ENCODE measurements at places on chromosomes 16 and 17.
A peak's percentile ranks its signal among the peaks of the same experiment; 100 is the strongest.

DNA sequence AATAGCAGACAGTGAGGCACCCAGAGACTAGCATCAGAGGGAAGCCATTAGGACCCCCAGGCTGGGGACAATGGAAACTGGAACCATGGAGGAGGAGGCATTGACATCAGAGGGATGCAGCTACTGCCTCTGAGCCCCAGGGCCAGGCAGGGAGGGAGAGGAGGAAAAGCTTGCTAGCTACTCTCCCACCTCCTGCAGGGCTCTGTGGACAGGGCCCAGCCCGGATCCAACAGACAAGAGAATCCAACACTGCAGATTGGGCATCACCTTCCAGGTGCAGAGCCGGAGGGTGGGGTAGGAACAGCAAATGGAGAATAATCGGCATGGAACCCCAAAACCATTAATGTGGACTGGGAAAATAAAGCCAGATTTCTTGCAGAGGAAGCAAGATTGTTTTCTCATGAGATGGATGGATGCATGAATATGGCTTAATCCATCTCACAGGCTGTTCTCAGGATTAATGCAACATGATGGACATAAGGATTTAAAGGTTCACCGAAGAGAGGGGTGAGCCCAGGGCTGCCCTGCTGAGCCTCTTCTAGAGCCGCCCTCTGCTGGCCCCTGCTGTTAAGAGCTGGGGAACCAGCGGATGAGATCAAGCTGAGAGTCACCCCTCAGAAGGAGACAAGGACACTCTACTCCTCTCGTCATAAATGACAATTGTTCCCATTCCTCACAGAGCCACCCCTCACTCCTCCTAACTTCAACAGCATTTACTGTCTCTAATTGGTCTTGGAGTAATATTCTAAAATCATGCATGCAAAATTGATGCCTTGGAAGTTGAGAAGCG, 48.8 kb downstream of the DNAH3 start:
- no peak for DNase-seq

- DNase-seq, result no peak
These were observed 408.0 kb downstream of the UTP18 start for GRCh38 chr17:51668155-51668962.

GRCh38 chr16:73049091-73049490, 1.2 kb upstream of the ZFHX3 start:
- DNase-seq, result no peak

GRCh38 chr17:40041196-40041595, 13.0 kb downstream of the MED24 start:
- DNase-seq, result no peak

- DNase-seq, result no peak
These were observed 22.3 kb upstream of the HSBP1 start for GRCh38 chr16:83785455-83785854.

DNA sequence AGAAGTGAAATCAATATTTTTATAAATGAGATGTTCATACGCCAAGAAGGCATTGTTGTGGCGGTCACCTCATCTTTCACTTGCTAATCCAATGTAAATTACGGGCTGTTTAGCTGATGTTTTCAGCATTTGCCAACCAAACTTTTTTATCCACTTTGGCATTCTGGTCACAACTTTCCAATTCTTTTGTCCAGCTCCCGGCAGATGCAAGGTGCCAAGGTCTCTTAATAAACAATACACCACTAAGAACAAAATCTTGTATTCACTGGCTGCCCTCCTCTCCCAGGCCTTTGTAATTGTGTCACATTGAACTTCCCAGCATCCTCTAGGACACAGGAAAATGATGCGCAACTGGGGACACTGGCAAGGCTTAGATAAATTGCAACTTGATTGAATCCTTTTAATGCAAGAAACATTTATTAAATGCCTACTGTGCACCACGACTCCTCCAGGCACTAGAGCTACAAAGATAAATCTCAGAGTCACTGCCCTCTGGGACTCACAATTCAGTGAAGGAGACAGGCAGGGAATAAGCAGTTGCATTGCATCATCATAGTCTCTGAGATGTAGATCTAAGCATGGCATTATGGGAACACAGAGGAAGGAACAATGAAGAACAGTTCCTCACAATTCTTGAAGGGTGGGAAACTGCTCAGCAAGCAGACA, 165.4 kb upstream of the C16orf82 start:
- DNase-seq, result no peak

DNA sequence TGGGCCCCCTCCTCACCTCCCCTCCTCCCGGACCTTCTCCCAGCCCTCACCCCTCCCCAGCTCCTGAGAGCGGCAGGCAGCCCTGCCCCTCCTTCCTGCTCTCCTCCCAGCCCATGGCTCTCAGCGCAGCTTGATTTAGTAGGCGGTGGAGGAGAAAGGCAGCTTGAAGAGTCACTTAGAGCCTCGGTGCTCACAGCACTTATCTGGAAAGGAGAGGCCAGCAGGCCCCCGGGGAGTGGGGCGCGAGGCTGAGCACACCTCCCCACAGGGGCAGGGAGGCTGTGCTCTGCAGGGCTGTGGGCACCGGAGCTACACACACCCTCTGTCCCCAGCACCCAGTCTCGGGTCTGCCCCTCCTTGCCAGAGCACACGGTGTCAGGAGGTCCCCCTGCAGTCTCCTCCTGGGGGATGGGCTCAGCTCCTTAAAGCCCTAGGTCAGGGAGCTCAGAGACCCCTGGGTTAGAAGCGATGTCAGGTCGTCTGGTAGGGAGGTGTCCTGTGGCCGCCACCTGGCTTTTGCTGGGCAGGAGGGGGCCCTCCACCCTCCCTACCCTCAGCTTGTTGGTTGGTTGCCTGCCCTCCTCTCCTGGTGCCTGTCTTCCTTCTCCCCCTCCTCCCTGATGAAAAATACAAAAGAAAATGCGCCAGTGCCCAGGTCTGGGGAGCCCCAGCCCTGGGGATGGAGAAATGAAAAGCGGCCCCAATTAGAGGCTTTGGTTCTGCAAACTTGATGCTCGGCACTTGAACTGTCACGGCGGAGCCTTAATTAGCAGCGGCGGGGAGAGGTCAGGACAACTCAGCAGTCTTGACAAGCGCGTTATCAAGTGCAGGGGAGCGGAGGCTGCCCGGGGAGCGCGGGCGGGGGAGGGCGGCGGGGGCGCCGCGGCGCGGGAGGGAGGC, 151.1 kb upstream of the GSE1 start:
- DNase-seq, result peak; percentile 51
